ENCODE measurements at places on chromosomes 16 and 17. TPM values are rescaled to one million over a fixed set of nuclear protein-coding genes. Genes with fewer than 3 reads are reported as not detected.

FBXL19 gene
- 22.6 TPM for total RNA-seq

PRKCB gene
- 9.5 TPM for total RNA-seq

ZFP3 gene
- 2.6 TPM for total RNA-seq

DRC7 gene
- not detected for total RNA-seq

C1QBP gene
- total RNA-seq: 98.4 TPM

TAT gene
- 0.07 TPM for total RNA-seq

CUEDC1 gene
- total RNA-seq: 18.7 TPM

CFAP97D1 gene
- total RNA-seq: not detected

CCDC78 gene
- total RNA-seq: 5.3 TPM

CCT6B gene
- 0.77 TPM for total RNA-seq

CDH13 gene
- total RNA-seq: 66.7 TPM

GRAPL gene
- total RNA-seq: 8.5 TPM

CCDC40 gene
- total RNA-seq: 5.5 TPM

CDK5R1 gene
- 0.77 TPM for total RNA-seq

SLC16A11 gene
- 10.0 TPM for total RNA-seq

VTN gene
- 0.51 TPM for total RNA-seq

CBFA2T3 gene
- 5.3 TPM for total RNA-seq

FBXW10 gene
- not detected for total RNA-seq

DNAAF8 gene
- 3.5 TPM for total RNA-seq

SUPT6H gene
- 15.3 TPM for total RNA-seq

CDH8 gene
- total RNA-seq: 2.0 TPM

LCAT gene
- total RNA-seq: 13.5 TPM

SLC13A5 gene
- total RNA-seq: not detected

SRL gene
- 7.7 TPM for total RNA-seq

NLGN2 gene
- total RNA-seq: 81.9 TPM

HOXB5 gene
- total RNA-seq: 0.59 TPM

OR2C1 gene
- 0.69 TPM for total RNA-seq

CLEC3A gene
- total RNA-seq: not detected

SPAG9 gene
- 211 TPM for total RNA-seq

MAP2K4 gene
- total RNA-seq: 48.9 TPM

KIAA0513 gene
- 9.8 TPM for total RNA-seq

HOXB7 gene
- total RNA-seq: 1.0 TPM

RAB11FIP4 gene
- total RNA-seq: not detected

ACSM3 gene
- total RNA-seq: 97.9 TPM

TPSB2 gene
- total RNA-seq: 21.8 TPM

OR3A2 gene
- not detected for total RNA-seq

VMP1 gene
- total RNA-seq: 92.7 TPM

ABR gene
- 192 TPM for total RNA-seq

BPTF gene
- 67.6 TPM for total RNA-seq

ZNF319 gene
- 6.1 TPM for total RNA-seq

RAD51C gene
- 1.2 TPM for total RNA-seq

COX6A2 gene
- not detected for total RNA-seq

KRT32 gene
- total RNA-seq: not detected

IRF8 gene
- total RNA-seq: 3.7 TPM

NUP85 gene
- total RNA-seq: 32.0 TPM

CACNG1 gene
- total RNA-seq: not detected

CAMKK1 gene
- 2.6 TPM for total RNA-seq

PERCC1 gene
- total RNA-seq: not detected

CEP295NL gene
- not detected for total RNA-seq

TBC1D10B gene
- 24.1 TPM for total RNA-seq

RAMP2 gene
- total RNA-seq: 28.7 TPM

TBC1D3E gene
- total RNA-seq: not detected

TAC4 gene
- not detected for total RNA-seq

ARHGDIG gene
- total RNA-seq: not detected

KRTAP3-1 gene
- not detected for total RNA-seq

TOM1L1 gene
- total RNA-seq: 20.3 TPM

ATP1B2 gene
- 6.6 TPM for total RNA-seq

NPIPA3 gene
- total RNA-seq: 6.0 TPM

KRT33B gene
- total RNA-seq: not detected

All from uterus (tissue), 4 donors.